ENCODE measurements at places on chromosomes 11 and 22. TPM values are rescaled to one million over a fixed set of nuclear protein-coding genes. Genes with fewer than 3 reads are reported as not detected.

SUN2 gene
- 75.5 TPM for total RNA-seq

ACAT1 gene
- 57.6 TPM for total RNA-seq

PITPNM1 gene
- total RNA-seq = 36.4 TPM

NXPE2 gene
- 0.34 TPM for total RNA-seq

- H3K36me3 ChIP-seq = no peaks in the 10 kb centered on the region
- H3K27ac ChIP-seq = no peak overlapping the region
- no peak overlapping the region for H3K4me3 ChIP-seq
- H3K27me3 ChIP-seq = no peaks in the 10 kb centered on the region
- peaks cover 61% of the 10 kb centered on the region for H3K4me1 ChIP-seq
These were observed 48.4 kb downstream of the CDKN1C start for GRCh38 chr11:2837096-2837601.

DNA sequence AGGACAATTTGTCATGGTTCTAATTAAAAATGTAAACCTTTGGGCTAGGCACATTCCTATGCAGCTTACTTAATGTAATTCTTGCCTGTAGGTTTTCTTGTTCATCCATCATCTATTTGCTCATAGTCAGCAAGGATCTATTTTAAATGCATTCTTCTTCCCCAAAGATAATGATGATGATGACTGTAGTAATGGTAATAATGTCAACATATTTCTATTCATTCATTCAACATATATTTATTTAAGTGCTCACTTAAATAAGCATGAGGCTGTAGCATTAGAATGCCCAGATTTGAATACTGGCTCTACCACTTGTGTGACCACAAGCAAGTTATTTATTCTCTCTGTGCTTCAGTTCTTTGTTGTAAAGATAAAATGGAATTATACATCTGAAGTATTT lies 169.6 kb upstream of the SYN3 start:
- no peak for DNase-seq
- no peaks in the 10 kb centered on the region for H3K27me3 ChIP-seq
- H3K36me3 ChIP-seq = no peaks in the 10 kb centered on the region
- no peaks in the 10 kb centered on the region for H3K4me1 ChIP-seq
- H3K4me3 ChIP-seq = no peak overlapping the region

- H3K27me3 ChIP-seq = no peaks in the 10 kb centered on the region
- H3K4me3 ChIP-seq = no peak overlapping the region
- H3K4me1 ChIP-seq = no peaks in the 10 kb centered on the region
- H3K27ac ChIP-seq = no peak overlapping the region
These were observed 80.9 kb upstream of the USP47 start for GRCh38 chr11:11760838-11761237.

GRCh38 chr11:35735903-35736302 lies 73.3 kb downstream of the TRIM44 start:
- H3K27me3 ChIP-seq = no peaks in the 10 kb centered on the region
- DNase-seq = peak; percentile 20
- H3K27ac ChIP-seq = no peak overlapping the region
- no peak overlapping the region for H3K4me3 ChIP-seq
- peaks cover 11% of the 10 kb centered on the region for H3K36me3 ChIP-seq

DNA sequence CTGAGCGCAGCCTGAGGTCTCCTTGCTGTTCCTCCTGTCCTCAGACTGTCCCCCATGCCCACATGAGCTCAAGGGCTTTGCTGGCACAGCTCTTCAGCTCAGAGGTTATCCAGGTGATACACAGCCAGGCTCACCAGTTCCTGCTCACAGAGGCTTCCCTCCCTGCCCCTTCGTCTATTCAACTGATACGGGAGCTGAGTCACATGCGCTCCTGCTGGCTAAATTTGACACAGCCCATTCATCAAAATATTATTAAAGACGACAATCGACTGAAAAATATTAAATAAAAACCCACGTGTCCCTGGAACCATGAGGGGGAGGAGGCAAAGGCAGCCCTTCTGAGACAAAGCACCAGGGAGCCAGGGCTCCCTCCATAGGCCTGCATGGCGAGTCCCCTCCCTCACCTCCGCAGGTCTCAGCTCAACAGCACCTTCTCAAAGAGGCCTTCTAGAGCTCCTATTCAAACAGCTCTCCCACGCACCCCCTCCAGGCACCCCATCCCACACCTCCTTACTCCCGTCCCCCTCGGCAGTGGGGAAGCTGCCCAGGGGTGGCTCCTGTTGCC lies 40.5 kb downstream of the DUSP8 start:
- H3K4me3 ChIP-seq = no peak overlapping the region
- no peaks in the 10 kb centered on the region for H3K36me3 ChIP-seq
- DNase-seq = no peak
- H3K4me1 ChIP-seq = no peaks in the 10 kb centered on the region
- peak overlapping the region; percentile 73 for H3K27ac ChIP-seq

DNA sequence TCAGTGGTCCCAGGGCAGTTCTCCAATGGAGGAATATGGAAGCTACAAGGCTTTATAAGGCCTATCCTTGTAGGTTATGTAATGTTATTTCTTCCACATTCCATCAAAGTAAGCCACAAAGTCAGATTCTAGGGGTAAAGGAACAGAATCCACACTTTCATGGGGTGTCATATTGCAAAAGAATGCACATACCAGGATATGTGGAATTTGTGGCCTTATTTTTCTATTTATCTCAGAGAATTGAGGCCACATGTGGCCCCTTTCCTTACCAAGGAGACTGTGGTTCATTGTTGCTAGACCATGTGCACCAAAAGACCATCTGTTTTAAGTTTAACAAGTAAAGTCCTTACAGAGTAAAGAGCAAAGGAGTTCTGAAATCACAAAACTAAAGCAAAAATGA lies 12.9 kb downstream of the LRRC4C start:
- H3K4me3 ChIP-seq = no peak overlapping the region
- H3K27me3 ChIP-seq = no peaks in the 10 kb centered on the region
- no peak overlapping the region for H3K27ac ChIP-seq
- no peak for DNase-seq

GRCh38 chr22:17816649-17817048 lies 42.4 kb upstream of the BID start:
- no peak overlapping the region for H3K27ac ChIP-seq
- DNase-seq = no peak
- H3K4me1 ChIP-seq = no peaks in the 10 kb centered on the region
- H3K36me3 ChIP-seq = peaks cover 23% of the 10 kb centered on the region
- no peak overlapping the region for H3K4me3 ChIP-seq

- H3K4me3 ChIP-seq = no peak overlapping the region
- H3K27ac ChIP-seq = no peak overlapping the region
- no peaks in the 10 kb centered on the region for H3K4me1 ChIP-seq
- no peaks in the 10 kb centered on the region for H3K27me3 ChIP-seq
- no peaks in the 10 kb centered on the region for H3K36me3 ChIP-seq
These were observed 257.8 kb upstream of the LUZP2 start for GRCh38 chr11:24238771-24239645.

- H3K4me1 ChIP-seq = no peaks in the 10 kb centered on the region
- H3K36me3 ChIP-seq = peaks cover 2% of the 10 kb centered on the region
- no peak for DNase-seq
- no peak overlapping the region for H3K27ac ChIP-seq
These were observed 13.6 kb upstream of the NUP50 start for GRCh38 chr22:45150139-45150538.

DNA sequence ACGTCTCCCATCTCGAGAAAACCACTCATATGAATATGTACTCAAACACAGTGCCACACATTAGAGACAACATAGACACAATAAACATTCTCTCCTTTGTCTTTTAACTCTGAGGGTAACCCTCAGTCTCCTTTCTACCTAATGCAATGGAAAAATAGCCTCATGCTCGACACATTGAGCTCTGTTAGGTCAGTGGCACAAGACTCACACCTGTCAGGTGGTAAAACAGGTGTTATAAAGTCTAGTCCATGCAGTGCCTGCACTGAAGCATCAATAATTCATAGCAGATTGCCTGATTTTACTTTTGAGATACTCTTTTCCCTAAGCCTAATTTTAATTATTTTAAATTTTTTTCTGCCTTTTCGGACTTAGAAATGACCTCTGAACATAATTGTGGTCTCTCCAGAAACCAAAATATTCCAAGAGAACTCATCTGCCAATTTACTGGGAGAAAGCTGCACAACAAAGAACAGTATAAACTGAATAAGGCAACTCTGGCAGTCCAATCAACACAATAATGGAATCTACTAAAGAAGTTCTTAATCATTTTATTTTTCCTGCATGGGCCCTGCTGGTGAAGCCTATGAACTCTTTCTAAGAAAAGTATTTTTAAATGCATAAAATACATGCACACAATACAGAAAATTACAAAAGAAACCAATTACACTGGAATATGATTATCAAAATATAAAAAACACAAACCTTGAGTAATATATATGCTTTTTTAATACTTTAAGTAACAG lies 9.9 kb downstream of the RDX start:
- no peak for DNase-seq
- H3K4me3 ChIP-seq = no peak overlapping the region
- no peaks in the 10 kb centered on the region for H3K27me3 ChIP-seq
- H3K27ac ChIP-seq = no peak overlapping the region
- no peaks in the 10 kb centered on the region for H3K4me1 ChIP-seq

GRCh38 chr22:21858025-21858764 lies 9.2 kb downstream of the MAPK1 start:
- H3K4me1 ChIP-seq = peaks cover 3% of the 10 kb centered on the region
- H3K27ac ChIP-seq = peak overlapping the region; percentile 16
- no peaks in the 10 kb centered on the region for H3K27me3 ChIP-seq
- no peak for DNase-seq

- DNase-seq = peak; percentile 57
- peaks cover 8% of the 10 kb centered on the region for H3K4me1 ChIP-seq
- H3K27me3 ChIP-seq = peaks cover under 1% of the 10 kb centered on the region
- H3K4me3 ChIP-seq = no peak overlapping the region
- H3K27ac ChIP-seq = peak overlapping the region; percentile 91
These were observed 12.9 kb upstream of the CDKN1C start for GRCh38 chr11:2898366-2899079.

- H3K4me1 ChIP-seq = no peaks in the 10 kb centered on the region
- DNase-seq = no peak
- no peaks in the 10 kb centered on the region for H3K36me3 ChIP-seq
- H3K4me3 ChIP-seq = no peak overlapping the region
These were observed 901.4 kb upstream of the API5 start for GRCh38 chr11:42410251-42410955.

DNA sequence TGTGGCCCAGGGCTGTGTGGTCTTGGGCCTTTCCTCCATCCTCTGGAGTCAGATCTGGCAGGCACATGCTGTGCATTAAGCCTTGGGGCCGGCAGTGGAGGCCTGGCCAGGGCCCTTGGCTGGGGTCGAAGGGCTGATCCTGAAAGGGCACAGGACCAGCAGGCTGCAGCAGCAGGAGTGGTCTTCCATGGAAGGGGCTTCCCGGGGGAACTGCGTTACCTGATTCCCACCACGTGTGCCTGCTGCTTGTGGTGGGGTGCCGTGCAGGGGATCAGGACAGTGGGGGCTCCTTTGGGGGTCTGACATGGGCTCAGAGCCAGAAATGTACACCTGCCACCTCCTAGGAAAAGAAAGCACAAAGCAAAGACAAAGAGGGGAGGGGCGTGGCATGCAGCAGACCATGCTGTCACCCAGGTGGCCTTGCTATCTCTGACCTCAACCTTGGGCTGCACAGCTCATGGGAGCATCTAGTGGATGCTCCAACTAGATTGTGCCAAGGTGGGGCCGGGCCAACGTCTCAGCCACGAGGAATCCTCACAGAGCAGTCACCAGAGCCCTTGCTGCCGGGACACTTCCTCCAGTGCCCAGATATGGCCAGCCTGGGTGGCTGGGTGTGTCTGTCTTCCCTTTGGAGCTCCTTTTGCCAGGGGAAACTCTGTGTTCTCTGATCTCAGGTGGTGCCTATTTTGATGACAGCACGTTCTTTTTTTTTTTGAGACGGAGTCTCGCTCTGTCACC lies 17.9 kb upstream of the YPEL1 start:
- no peak overlapping the region for H3K4me3 ChIP-seq
- no peak for DNase-seq
- no peak overlapping the region for H3K27ac ChIP-seq
- no peaks in the 10 kb centered on the region for H3K36me3 ChIP-seq
- H3K4me1 ChIP-seq = peaks cover 43% of the 10 kb centered on the region

DNA sequence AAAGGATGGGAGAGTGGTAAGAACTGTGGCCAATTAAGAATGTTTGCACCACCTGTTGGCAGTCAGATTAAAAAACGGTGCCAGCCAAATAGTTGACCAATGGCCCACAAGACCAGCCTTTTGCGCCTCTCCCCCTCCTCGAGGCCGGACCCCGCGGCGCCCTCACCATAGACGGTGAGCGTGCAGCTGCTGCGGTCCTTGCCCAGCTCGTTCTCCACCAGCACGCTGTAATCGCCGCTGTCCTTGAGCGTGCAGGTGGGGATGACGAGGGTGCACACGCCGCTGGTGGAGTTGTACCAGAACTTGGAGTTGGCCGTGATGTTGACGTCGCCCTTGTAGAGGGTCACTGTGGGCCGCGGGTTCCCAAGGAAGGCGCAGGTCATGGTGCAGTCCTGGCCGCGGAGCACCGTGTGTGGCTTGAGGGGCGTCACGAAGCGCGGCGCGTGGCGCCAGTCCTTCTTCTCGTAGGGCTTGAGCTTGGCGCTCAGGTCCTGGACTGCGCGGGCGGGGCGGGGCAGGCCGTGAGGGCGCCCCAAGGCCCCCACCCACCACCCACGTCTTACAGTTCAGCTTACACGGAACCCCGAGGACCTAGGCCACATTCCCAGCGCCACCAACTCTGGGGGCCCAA lies 7.2 kb downstream of the TMEM86A start:
- no peak overlapping the region for H3K27ac ChIP-seq
- H3K36me3 ChIP-seq = no peaks in the 10 kb centered on the region
- H3K4me3 ChIP-seq = peak overlapping the region; percentile 26
- peaks cover 31% of the 10 kb centered on the region for H3K4me1 ChIP-seq

DNA sequence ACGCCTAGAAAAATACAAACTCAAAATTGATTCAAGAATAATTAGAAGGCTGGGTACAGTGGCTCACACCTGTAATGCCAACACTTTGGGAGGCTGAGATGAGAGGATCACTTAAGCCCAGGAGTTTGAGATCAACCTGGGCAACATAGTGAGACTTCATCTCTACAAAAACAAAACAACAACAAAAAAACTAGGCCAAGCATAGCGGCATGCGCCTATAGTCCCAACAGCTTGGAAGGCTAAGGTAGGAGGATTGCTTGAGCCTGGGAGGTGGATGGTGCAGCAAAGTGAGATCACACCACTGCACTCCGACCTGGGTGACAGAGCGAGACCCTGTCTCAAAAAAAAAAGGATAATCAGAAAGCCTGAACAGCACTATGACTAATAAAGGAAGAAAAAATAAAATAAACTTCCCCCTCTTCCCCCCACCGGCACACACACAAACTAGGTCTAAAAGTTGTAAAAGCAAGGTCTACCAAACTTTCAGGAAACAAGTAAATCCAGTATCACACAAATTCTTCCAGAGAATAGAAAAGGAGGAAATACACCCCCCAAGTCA lies 35.8 kb downstream of the RRAS2 start:
- no peak overlapping the region for H3K27ac ChIP-seq
- no peaks in the 10 kb centered on the region for H3K36me3 ChIP-seq
- H3K4me1 ChIP-seq = no peaks in the 10 kb centered on the region

GRCh38 chr22:39254789-39255298 lies 10.1 kb upstream of the PDGFB start:
- H3K27ac ChIP-seq = peak overlapping the region; percentile 84
- no peak for DNase-seq
- H3K4me1 ChIP-seq = peaks cover 27% of the 10 kb centered on the region

GRCh38 chr11:7672960-7673723 lies at the start of gene CYB5R2:
CYB5R2 (minus strand) TSS chr11:7673500; CDS start chr11:7672825, 675 bp downstream.
- DNase-seq = peak; percentile 75
- H3K4me3 ChIP-seq = peak within 1 kb of the TSS; percentile 39
- H3K27me3 ChIP-seq = peaks cover 4% of the 10 kb centered on the region
- H3K4me1 ChIP-seq = no peaks in the 10 kb centered on the region

GRCh38 chr11:68958211-68958610 lies 22.6 kb downstream of the MRGPRD start:
- no peaks in the 10 kb centered on the region for H3K27me3 ChIP-seq
- no peak overlapping the region for H3K4me3 ChIP-seq

All from lung (tissue), 17 donors.